Tibial artery (tissue), 4 donors: ENCODE measurements at places on chromosomes 3 and 15.

DNA sequence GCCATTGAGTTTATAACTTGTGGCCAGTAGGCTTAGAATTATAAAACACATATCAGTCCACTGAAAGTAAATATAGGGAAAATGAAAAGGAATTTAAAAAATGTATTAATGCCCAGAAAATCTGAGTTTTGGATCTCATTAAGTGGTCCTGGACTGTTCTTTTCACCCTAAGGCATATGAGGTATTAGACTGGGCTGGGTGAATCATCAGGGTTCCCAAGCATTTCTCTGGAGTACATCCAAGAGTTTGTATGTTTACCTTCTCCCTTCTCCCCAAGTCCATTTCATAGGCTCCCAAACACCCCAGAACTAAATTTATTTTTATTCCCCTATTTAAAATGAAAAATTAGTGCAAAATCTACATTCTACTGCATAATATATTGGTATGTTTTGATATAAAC is 31.9 kb upstream of the SPTSSB start:
- DNase-seq, result no peak

DNA sequence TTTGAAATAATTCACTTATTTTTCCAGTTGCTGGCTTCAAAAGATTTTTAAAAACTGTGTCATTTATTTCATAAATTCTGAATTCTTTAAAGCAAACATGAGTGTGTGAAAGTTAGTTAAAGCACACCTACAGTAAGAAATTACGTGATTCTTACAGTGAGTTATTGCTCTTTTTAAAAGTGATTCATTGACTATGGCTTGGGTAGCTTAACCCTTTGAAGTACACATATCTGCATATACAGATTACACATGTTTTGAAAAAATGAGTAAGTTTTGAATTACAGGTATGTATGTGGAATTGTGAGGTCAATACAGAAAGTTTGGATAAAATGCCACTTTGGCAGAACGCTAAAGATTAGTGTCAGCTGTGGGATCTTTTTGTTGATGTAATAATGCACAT is 64.5 kb upstream of the MBNL1 start:
- DNase-seq, result no peak

DNA sequence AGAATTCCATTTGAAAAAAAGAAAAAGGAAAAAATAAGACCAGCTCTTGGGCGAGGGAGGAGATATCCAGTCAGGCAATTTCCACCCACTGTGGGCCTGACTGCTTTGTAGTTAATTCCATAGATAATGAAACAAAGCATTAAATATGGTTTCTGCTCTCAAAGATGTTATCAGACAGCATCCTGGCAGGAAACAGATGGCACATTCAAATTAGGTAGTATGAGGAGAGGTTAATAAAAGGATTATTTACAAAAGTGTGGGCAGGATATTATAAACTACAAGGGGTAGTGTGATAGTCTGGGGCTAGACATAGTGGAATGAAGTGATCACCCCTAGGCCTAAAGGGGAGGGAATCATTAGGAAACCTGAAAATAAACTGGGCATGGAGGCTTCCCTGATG is 193.2 kb downstream of the CLSTN2 start:
- no peak for DNase-seq

- DNase-seq, result no peak
Observed at GRCh38 chr15:31254431-31255175, 72.0 kb upstream of the KLF13 start.

- no peak for DNase-seq
Observed at GRCh38 chr15:67735896-67736295, 89.4 kb upstream of the SKOR1 start.

DNA sequence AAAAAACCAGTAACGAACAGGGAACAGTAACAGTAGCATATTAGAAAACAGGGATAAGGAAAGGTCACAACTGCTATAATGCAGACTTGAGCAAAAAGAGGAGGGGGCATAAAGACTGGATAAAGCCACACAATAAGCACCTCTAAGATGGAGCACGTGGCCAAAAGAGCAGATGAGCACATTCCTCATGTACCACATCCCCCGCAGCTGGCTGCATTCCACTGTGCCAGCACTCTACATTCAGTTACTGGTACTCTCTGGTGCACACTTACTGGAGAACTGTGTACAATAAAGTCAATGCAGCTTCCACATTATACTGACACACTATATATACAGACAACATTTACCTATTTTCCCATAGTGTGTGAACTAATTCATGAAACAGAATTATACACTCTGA is 64.7 kb downstream of the UBE3A start:
- no peak for DNase-seq

DNA sequence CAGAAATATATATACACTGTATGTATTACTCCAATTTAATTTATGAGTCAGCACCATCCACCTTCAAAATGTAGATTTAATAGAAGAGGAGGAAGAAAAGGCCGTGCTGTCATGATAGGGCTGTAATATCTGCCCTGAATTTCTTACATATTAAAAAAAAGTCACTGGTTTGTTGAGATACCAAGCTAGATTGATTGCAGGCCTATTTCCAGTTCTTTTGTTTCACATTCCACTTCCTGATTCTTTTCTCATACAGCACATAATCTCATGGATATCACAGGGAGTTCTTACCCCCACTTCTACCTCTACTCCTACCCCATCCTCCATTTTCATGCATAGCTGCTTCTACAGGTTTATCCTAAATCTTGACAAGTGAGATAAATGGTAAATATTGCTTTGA is 290.3 kb downstream of the ZBTB20 start:
- DNase-seq, result no peak

GRCh38 chr3:27900316-27900715 is 178.2 kb upstream of the EOMES start:
- DNase-seq, result no peak

GRCh38 chr3:53554559-53555067 is 60.2 kb downstream of the CACNA1D start:
- DNase-seq, result no peak

- DNase-seq, result no peak
Observed at GRCh38 chr3:94070341-94070911, 7.6 kb downstream of the NSUN3 start.

DNA sequence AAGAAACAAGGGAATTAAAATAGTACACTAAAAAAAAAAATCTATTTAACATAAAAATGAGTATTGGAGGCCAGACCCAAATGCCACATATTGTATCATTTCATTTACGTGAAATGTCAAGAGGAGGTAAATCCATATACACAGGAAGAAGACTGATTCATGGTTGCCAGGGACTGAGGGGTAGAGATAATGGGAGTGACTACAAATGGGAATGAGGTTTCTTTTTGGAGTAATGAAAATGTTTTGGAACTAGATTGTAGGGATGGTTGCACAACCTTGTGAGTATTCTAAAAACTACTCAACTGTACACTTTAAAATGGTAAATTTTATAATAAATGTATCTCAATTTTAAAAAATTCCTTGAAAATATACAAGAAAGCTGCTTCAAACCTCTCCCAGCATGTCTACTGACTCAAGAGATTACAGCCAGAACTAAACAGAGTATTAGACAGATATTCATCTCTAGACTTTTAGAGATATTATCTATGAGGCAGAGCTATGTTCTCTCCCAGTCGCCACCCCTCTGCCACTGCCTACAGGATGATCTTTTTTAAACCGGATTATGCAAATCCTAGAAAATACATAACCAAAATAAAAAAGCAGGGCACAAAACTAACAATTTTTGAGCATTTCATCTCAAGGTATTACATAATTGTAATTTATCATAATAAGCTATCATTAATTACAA is 6.2 kb downstream of the HLTF start:
- no peak for DNase-seq

GRCh38 chr3:175869404-175869803 is 1010.3 kb downstream of the NAALADL2 start:
- DNase-seq, result no peak

DNA sequence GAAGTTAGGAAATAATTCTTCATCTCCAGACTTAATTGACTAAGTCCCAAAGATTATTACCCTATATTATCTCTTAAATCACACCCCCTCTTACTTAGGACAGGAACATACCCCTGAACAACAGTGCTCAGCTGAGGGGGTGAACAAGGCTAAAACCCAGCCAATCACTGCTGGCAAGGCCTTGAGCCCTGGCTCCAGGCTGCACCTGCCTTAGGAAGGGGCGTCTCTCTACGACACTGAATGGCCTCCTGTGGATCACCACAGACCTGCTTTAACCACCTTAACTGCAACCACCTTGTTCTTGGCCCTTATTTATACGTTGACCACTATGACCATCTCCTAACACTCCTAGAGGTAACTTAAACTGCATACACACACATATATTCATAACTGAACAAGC is 267.4 kb upstream of the THBS1 start:
- DNase-seq, result no peak

- no peak for DNase-seq
Observed at GRCh38 chr15:40388941-40389823, 6.7 kb downstream of the KNSTRN start.

DNA sequence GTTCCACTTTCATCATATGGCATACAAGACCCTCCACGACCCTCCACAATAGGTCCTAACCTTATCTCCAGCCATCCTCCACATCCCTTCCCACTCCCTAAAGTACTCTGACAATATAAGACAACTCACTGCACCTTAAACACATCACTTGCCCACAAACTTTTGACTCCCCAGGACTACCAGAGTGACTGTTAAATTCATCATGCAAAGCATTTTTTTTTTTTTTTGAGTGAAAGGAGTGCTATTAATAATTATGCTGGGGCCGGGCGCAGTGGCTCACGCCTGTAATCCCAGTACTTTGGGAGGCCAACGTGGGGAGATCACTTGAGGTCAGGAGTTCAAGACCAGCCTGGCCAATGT is 55.8 kb downstream of the OSBPL10 start:
- DNase-seq, result no peak

DNA sequence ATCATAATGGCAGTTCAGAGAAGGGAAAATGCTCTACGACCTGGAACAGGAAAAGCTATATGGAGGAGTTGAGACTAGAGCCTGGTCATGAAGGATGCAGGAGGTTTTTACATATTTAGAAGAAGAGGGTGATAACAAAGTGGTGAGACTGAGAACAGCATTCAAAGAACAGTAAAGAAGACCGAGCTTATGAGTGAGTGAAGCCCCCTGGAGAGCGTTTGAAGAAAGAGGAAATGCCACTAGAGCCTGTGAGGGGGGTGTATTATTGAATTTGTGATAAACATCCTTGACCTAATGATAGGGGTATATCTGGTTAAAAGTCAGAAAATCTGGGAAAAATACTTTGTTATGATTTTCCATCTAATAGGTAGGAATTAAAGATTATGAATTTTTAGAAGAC is 4.2 kb downstream of the PARP9 start:
- DNase-seq, result no peak

DNA sequence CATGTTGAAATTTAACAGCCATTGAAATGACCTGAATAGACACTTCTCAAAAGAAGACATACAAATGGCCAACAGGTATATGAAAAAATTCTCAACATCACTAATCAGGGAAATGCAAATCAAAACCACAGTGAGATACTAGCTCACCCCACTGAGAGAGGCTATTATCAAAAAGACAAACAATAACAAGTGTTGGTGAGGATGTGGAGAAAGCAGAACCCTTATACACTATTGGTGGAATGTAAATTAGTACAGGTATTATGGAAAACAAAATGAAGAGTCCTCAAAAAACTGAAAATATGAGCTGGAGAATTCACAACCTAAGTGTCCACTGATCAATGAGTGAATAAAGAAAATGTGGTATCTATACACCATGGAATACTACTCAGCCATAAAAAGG is 21.5 kb downstream of the THOC7 start:
- no peak for DNase-seq

DNA sequence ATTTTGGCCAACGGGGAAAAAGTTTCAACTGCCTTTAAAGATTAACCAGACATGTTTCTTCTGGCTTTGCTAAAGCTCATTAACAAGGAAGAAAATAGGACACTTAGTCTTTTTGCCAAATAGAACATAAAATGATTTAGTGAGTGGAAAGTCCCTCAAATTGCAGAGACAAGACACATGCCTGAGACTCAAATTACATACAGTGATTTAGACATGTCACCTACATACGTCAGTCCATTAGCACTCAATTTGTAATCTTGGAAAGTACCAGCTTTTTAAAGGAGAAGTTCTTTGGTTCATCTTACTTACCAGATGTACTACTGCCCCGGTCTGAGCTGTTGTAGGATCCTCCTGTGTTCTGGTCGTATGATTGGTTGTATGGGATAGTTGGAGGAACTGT is 1134.2 kb downstream of the ROBO1 start:
- DNase-seq, result no peak

DNA sequence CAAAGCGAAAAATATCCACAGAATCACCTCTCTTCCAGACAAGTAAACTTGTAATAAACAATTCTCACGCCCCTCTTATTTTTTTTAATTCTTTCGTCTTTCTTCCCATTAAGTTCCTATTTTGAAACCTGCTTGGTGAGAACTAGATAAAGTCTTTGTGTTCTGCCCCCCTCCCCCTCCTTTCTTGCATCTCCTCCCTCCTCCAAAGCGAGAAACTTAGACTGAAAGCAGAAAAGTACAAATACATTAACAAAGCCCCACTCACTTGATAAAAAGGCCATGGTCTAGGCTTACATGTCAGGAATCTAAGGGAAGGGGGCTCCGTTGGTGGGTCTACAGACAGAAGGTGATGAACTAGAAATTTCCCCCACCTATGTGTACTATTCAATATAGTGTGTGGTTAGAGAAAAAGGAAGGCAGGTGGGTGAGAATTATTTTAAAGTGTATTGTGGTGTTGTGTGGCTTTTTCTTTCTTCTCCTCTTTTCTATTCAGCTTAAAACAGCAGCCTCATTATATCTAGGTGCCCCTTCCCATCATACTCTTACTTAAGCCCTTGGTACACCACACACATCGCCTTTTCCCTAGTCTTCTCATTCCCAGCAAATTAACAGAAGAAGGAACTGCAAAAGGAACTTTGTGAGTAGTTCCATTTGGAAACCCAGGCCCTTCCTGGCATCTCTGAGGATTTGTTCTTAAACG is 215.3 kb downstream of the MEIS2 start:
- DNase-seq, result no peak

GRCh38 chr3:64414043-64414442 is 188.8 kb upstream of the PRICKLE2 start:
- no peak for DNase-seq

GRCh38 chr15:60462027-60462426 is 16.9 kb downstream of the ICE2 start:
- DNase-seq, result no peak

GRCh38 chr3:186102687-186103086 is 6.2 kb downstream of the ETV5 start:
- DNase-seq, result no peak

DNA sequence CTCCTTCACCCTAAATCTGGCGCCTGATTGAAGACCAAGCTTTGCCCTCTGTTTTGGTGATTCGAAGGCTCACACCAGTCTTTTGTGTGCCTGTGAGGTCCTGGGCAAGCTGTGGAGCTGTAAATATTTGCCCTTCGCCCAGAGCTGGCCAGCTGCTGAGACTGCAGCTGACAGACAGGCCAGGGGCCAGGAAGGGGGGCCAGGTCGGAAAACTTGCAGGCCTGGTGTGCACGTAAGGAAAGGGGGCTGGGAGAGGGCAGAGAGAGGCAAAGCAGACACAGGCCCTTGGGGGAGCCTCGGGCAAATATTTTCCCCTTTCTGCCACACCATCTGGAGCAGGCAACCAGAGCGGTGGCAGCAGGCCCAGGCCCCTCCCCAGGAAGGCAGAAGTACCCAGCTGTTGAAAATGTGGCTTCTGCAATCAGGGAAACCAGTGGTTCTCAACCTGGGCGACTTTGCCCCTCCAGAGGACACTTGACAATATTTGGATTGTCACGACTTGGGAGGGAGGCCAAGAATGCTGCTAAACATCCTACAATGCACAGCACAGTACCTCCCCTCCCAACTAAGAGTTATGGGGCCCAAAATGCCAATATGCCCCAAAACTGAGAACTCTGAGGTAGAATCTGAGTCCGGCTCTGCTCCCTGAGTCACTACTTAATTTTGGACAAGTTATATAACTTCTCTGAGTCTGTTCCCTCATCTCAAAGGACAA is 2.5 kb downstream of the PDZRN3 start:
- DNase-seq, result peak; percentile 81
